ENCODE measurements at places on chromosomes 2 and 18.

GRCh38 chr2:235893129-235893698 lies 275.0 kb downstream of the GBX2 start:
- no peak for DNase-seq

- no peak for DNase-seq
These were observed 44.9 kb downstream of the STK25 start for GRCh38 chr2:241463276-241464135.

- no peak for DNase-seq
These were observed 47.2 kb downstream of the HK2 start for GRCh38 chr2:74881176-74881575.

DNA sequence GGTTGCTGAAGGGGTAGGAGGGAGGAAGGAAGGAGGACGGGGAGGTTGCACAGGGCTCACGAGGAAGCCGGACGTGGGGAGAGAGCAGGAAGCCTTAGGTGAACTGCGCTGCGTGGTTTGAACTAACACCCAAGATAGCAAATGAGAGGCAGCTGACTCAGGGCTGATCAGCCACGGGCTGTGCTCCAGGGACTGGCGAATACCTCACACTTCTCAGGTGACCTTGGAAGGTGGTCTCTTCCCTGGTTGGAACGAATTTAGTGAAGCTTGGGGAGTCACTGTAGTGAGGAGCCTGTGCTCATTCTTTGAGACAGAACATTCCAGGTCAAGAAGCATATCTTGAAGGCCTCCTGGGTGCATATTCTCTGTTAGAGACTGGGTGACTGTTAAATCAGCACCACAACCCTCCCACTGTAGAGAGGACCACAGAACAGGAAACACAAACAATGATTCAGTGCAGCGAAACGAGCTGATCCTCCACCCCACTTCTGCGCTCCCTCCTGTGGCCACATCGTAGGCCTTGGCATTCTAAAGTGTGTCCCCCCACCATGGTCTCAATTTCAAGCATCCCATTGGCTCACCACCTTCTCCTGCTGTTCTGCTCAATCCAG lies 33.8 kb downstream of the TOGARAM2 start:
- DNase-seq = peak; percentile 76

DNA sequence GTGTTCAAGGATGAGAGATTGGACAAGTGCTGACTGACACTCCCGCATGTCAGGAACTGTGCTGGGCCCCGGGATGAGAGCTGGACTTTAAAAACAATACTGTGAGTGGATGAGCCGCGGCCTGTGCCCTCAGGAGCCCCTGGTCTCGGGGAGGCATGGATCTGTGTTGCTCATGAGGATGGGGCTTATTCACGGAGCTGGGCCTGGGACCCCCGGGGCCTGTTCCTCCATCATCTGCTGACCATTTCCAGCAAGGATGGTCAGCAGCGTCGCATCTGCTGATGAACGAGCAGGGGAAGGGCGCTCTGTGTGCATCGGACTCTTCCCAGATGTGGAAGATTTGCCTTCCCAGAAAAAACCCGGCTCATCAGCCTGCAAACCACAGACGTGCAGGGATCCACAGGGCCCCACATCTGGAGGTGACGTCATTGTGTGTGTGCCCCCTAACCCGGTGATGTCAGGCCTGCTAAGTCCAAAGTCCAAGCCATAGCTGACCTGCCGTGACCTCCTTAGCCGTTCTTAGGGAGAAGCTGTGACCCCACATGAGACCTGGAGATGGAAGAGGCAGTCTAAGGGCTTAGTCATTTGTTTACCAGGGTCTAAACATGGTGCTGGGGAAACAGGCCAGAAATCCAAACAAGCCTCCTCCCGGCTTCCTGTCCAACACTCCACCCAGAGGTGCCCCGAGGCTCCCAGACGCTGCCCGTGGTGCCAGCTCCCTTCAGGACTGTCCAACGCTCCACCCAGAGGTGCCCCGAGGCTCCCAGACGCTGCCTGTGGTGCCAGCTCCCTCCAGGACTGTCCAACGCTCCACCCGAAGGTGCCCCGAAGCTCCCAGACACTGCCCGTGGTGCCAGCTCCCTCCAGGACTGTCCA lies 143.9 kb downstream of the PXDN start:
- DNase-seq = no peak

GRCh38 chr18:69817335-69817940 lies 130.2 kb downstream of the CD226 start:
- DNase-seq = no peak

DNA sequence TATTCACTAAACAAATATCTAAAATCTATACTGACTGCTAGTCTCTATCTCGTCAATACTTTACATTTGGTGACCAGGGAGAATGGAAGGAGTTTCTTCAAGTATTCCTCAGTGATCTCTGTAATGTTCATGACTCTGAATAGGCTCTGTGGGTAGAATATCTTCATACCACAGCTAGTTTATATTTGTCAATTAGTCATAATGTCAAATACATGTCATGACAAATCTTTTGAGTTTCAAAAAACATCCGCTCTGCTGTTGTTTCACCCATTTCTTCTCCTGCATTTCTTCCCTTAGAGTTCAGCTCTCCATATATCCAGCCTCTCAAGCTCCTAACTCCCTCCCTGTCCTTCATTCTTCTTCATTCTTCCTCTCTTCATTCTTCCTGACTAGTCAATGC lies 206.5 kb upstream of the FANCL start:
- no peak for DNase-seq

- no peak for DNase-seq
These were observed 129.7 kb upstream of the OSR1 start for GRCh38 chr2:19488009-19488691.

- no peak for DNase-seq
These were observed 98.3 kb upstream of the HDAC4 start for GRCh38 chr2:239498981-239499634.

DNA sequence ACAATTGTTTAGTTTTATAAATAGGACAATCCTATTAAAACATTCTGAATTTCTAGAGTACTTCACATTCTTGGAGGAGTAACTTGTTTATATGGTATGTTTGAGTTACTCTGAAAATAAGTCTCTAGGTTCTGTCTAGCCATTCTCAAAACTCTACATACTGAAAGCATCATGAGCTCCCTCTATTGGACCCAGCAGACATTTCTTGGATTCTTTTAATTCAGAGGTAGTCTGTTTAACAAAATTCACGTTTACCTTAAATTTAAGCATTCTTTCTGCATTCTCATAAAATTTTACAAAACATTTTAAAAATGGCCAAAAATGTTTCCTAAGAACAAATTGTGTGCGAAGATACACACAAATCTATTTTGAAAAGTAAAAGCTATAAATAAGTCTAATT lies 15.3 kb downstream of the SP9 start:
- no peak for DNase-seq

- no peak for DNase-seq
These were observed 825.9 kb upstream of the POU3F3 start for GRCh38 chr2:104028061-104028460.

GRCh38 chr2:242011991-242012764 lies 142.6 kb downstream of the RTP5 start:
- no peak for DNase-seq

GRCh38 chr2:95138702-95139101 lies 17.1 kb upstream of the MRPS5 start:
- DNase-seq = no peak

GRCh38 chr18:70423120-70423519 lies 134.3 kb downstream of the SOCS6 start:
- no peak for DNase-seq

DNA sequence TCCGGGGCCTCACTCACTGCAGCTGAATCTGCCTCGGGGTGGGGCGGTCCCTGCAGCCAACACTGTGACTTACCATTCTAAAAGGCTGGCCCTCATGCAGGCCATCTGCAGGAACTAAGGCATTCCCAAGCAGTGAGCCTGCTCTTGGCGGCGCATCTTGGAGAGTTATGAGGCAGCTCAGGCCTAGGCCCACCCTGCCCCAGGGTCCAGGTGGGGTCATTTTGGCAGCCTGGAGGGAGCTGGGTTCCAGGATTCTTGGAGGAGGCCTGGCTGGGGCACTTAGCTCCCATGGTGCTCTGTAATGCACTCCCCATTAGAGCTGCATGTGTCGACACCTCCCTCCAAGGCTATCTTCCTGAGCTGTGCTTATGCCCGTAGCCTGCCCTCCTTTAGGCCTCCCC lies 14.8 kb upstream of the BIN1 start:
- no peak for DNase-seq

- no peak for DNase-seq
These were observed 164.8 kb downstream of the DCDC2C start for GRCh38 chr2:3868012-3868805.

DNA sequence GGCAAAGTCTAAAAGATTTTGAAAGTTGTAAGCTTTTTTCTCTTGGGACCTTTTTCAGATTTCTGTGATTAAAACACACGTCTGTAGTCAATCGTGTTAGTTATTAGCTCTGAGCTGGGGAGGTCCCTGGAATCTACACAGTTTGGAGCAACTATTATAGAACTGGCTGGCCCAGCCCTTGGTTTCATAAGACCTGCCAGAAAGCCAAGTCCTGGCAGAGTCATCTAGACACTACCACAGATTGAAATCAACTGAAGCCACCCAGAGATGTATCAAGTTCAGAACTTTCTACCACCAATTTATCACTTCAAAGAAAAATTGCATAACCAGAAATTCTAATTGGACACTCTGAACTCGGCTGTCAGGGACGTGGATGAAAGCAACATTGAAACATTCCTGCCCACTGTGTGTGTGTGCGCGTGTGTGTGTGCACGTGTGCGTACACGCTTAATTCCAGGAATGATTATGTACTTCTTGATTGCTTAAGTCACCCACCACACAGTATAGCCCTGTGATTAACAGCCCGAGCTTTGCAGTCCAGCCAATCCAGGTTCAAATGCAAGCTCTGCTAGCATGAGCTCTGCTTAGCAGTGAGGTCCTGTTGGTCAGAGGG lies 126.3 kb downstream of the TPGS2 start:
- DNase-seq = no peak

GRCh38 chr2:55948176-55948923 lies 24.8 kb upstream of the EFEMP1 start:
- no peak for DNase-seq

- no peak for DNase-seq
These were observed 73.5 kb downstream of the ZCCHC2 start for GRCh38 chr18:62596145-62597005.

DNA sequence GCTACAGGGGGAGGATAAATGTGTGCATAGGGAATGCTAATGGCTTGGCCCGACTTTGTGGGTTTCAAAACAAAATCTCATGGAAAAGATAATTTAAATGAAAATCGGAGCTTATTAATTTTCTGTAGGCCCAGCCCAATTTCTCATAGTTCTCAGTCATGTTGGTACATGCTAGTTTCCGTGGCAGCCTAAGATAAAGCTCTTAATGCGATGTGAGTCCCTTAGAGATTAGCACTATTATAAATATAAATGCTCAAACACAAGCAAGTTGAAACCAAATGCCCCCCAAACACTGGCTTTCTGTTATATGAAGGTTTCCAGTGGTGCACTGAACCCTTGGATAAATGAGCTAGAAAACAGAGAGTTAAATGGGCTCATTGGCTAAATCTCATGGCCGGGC lies 168.0 kb downstream of the BCL2 start:
- DNase-seq = no peak

DNA sequence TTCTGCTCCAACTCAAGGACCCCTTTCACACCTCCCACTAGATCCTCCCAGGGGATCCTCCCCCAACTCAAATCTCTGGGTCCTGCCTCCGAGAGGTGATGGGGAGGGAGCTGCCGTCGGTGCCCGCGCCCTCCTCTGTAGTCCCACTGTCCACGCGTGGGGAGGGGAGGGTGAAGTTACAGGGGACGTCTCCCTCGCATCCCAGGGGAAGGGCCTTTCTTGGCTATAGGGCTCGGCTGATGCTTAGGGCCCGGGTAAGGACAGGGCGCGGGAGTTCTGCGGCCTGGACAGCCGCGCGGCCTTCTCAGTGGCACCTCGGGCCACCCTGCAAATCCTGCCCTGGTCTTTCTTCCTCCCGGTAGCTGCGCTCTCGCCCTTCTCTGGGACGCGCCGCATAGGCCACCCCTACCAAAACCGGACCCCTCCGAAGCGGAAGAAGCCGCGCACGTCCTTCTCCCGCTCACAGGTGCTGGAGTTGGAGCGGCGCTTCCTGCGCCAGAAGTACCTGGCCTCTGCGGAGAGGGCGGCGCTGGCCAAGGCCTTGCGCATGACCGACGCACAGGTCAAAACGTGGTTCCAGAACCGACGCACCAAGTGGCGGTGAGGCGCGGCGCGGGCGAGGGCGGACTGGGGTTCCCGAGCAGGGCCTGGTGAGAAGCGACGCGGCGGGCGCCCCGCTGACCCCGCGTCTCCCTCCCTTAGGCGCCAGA lies 1.2 kb downstream of the TLX2 start:
- DNase-seq = no peak
